ENCODE measurements at places on chromosomes 6 and 20.

GRCh38 chr6:149284904-149285303 is 32.6 kb upstream of the TAB2 start:
- DNase-seq, result no peak

- DNase-seq, result no peak
Measured at GRCh38 chr6:32483968-32484613, 44.4 kb downstream of the HLA-DRA start.

- no peak for DNase-seq
Measured at GRCh38 chr20:23257106-23257761, 93.4 kb upstream of the NXT1 start.

DNA sequence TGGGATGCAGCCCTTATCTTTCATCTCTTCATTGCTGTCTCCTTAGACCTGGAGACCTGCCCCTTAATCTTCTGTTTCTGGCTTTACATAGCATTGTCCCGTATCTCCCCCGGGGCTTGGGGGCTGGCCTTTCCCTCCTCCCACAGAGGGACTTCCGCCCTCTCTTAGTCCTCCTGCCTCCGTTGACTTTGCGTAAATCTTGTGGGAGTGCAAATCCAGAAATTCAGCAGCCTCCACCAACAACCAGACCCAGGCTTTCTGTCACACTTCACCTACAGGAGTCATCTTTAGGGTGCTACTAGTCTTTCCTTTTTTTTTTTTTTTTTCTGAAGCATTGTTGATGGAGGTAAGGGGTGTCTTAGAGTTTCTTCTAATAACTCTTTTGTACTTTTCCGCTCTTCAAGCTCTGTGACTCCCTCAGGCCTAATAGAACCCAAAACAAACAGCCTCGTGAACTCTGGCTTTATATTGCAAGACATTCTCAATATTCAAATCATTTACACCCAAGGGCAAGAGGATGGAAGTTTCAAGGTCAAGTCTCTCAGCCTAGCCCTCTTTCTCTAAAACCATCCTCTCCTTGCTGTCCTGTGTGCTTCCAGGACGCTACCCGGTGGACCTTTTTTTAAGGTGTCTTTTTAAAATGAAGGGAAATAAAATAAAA is 66.2 kb downstream of the RREB1 start:
- no peak for DNase-seq

- DNase-seq, result peak; percentile 13
Measured at GRCh38 chr20:2825761-2826160, 9.6 kb downstream of the TMEM239 start.

DNA sequence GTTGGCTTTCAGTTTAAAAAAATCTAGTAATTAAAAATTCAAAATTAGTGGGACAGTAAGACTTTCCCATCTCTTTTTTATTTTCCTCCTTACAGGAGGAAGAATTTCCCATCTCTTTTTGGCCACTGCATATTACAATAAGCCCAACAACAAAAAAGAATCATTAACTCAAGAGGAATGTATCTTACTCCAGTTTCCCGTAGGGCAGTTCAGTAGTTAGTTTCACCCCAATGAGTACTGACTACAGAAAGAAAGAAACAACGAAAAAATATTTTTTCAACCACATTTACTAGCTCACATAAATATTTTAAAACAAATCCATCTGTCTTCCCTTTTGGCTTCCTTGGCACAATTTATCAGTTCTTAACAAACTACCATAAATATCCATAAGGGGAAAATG is 14.9 kb upstream of the BLOC1S5 start:
- no peak for DNase-seq
